GOT3 (cell line): ENCODE measurements at places on chromosomes 3 and 15.
A peak's percentile ranks its signal among the peaks of the same experiment; 100 is the strongest.

DNA sequence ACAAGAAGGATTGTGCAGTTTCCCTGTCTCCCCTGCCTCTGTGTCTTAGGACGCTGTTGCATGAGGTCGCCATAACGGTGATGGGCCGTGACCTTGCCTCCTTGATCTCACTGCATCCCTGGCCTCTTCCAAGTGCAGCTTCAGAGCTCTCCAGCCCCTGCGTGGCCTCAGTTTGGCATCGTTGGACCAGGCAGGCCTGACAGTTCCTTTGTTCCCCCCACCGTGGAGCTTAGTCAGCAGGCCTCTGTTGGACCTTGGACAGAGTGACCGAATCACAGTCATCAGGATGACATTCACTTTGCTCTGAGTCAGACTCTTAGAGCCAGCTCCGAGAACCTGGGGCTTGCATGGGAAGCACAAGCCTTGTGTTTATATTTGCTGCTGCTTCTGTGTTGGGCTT is 139.4 kb downstream of the OPA1 start:
- peak; percentile 17 for DNase-seq

DNA sequence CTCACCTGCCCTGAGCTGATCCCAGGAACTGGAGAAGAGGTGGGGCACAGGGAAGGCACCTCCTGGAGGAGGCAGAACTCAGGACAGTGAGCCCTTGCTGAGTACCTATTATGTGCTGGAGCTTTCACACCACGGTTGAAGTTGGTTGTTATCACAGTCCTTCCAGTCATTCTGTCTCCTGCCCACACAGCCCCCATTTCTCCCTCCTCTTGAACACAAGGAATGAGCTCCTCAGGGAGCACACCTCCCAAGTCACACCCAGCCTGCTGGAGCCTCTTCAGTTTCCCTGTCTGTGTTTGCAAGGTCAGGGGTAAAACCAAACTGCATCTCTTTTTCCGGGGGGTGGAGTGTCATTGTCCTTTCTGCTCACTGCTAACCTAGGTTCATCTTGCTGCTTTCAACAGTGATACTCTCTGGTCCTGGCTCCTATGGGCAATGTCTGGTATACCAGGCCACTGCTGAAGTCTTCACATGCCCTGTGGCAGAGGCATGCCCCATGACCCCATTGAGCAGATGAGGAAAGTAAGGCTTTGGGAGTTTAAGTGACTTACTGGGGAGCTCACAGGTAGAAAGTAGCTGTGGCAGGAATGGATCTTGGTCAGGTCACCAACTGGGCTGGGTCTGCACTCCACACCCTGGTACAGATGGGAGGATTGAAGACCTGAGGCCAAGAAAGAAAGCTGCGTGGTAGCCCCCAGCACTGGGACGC is 30.0 kb downstream of the C3orf18 start:
- DNase-seq, result no peak

- DNase-seq, result no peak
Measured at GRCh38 chr3:11168881-11169805, 14.8 kb downstream of the HRH1 start.

DNA sequence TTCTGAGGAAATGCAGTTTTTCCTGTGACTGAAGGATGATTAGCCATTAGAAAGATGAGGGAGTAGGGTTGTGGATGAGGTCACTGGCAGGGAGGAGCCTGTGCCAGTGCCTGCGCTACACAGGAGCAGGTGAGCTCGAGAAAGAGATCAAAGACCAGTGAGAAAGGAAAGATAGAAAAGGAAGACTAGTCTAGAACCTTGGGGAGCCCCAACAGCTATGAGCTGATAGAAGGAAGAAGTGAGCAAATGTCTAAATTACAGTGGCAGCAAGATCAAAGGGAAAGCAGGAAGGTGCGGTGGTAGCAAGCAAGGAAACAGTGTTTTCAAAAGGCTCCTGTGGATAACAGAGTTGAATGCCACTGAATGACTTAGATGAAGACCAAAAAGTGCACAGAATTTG is 39.6 kb downstream of the LNP1 start:
- DNase-seq, result no peak

- no peak for DNase-seq
Measured at GRCh38 chr3:182364723-182365650, 428.3 kb upstream of the ATP11B start.

DNA sequence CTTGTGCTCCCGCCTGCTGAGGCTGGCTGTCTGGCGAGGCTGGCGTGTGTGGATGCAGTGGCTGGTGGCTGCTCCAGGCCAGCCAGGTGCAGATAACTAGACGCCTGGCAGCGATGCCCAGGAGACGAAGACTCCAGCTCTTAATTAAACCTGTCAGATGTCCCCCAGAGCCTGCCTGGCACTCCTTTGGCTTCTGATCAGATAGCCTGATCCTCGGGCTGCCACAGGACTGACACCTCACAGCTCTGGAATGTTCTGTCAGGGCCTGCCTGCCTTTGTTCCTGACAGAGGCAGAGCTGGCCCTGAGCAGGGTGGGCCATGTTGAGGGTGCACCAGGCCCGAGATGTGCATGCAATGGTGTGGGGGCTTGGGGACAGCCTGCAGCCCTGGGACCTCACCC is 36.5 kb downstream of the PLXNA1 start:
- no peak for DNase-seq

DNA sequence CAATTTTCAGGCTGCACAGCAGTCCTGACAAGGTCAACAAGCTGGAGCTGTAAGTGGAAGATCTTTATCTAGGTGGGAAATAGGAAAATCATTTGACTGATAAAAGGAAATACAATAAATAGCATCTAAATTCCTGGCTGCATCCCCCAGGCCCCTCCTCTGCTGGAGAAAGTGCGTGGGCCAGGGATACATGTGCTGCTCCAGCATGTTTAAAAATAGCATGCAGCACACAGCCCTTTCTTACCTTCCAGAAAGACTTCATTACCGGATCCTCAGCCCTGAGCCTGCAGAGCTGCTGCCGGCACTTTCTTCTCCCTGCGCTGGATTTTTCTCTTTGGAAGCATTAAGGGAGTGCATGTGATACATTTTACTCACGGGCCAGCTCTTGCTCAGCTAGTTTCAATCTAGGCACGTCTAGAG is 77.3 kb downstream of the HMG20A start:
- no peak for DNase-seq

GRCh38 chr3:55519019-55519418 is 31.9 kb upstream of the WNT5A start:
- DNase-seq, result no peak

DNA sequence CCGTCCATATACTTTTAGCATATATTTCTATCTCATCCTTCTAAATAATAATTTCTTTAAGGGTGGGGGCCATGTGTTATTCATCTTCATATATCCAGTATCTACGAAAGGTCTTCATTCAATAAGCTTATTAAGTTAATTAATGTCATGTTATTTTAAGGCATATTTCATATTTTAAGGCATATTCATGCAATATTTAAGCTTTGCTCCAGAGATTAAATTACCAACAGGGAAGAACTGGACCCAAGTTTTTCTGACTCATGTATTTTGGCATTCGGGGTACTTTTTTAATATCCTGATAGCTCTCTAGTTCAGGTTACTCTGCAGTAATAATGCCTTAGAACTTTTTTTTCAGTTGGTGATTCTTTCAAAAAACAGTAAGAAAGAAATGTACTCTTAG is 27.4 kb downstream of the PHC3 start:
- DNase-seq, result no peak

DNA sequence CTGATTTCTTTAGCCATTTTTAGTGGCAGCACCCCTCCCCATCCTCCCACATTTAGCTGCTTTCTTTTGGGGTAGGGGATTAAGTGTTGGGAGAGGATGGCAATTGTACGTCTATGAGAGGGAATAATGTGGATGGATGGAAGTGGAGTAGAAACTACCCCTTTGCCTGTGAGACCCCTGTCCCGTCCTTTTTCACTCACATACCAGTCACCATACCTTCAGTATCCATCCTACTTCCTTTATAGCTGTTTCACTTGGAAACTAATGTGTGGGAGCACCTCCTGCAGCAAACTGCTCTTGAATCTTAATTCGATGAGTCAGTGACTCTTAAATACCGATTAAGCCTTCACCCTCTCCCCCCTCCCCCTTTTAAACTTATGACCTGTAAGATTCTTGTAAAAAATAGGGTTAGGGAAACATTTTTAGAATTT is 730 bp downstream of the SPRED1 start:
- DNase-seq, result no peak

GRCh38 chr3:9308298-9308990 is 54.4 kb upstream of the THUMPD3 start:
- no peak for DNase-seq

DNA sequence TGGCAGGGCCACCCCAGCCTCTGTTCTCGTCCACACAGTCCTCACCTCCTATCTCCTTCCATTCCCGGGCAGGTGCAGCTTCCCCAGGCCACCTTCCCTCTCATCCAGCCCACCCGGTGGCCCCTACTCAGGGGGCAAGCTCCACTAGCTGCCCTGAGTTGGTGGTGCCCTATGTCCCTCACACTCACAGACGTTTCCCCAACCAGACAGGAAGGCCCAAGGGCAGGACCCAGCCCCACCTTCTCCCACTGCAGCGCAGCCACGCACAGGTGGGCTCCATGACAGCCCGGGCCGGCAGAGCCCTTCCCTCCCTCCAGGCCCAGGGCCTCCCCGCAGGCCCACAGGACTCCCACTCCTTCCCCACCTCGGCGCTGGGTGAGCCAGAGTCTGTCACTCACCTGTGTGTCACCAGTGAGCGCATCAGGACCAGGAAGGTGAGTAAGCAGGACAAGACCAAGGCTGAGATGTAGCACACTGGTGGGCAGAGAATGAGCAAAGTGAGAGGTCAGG is 11.1 kb downstream of the ISLR start:
- DNase-seq, result no peak

DNA sequence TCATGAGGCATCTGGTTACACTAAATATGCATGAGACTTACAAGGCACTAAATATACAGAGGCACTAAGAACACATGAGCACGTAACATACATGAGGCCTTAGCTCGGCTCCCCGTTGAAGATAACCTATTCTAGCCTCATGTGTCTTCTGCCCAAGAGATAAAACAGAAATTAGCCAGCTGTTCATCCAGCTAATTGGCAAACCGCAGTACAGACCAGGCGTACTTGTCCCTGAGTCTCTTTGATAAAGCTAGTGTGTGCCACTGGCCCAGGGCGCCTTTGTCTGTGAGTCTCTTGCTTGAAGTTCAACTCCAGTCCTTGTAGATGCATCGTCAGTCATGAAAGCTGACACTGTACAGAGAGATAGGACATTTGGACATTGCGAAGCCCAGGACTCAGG is 121.9 kb upstream of the SPATA12 start:
- DNase-seq, result no peak

DNA sequence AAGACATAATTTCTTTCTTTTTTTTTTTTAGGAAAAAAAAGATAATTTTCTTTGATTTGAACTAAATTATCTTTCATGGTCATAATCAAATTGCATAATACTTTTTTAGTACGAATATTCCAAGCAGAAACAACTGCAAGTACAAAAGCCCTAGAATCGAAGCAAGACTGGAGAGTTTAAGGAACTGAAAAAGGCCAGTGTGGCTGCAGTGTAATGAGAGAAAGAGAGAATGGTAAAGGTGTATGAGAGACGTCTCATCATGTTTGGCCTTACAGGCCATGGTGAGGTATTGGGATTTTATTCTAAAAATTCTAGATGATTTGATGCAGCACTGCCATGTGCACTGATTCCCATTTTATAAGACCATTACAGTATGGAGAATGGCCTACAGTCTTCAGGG is 180.9 kb downstream of the SUCNR1 start:
- no peak for DNase-seq

DNA sequence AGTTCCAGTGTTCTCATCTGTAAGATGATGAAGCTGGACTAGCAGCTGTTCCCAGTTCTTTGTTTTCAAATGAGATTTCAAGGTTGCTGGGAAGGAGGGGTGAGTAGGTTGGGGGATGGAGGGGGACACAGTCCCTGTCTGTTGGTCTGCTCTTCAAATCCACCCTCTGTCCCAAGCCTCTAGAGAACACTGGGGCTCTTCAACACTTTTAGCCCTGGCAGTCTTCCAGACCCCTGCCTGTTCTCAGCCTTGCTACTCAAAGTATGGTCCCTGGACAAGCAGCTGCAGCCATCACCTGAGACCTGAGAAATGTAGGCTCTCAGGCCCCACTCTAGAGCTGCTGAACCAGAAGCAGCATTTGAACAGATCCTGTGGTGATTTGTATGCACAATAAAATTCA is 41.3 kb downstream of the NEK11 start:
- DNase-seq, result no peak

GRCh38 chr3:62870321-62870720 is 4.9 kb downstream of the CADPS start:
- DNase-seq, result no peak

DNA sequence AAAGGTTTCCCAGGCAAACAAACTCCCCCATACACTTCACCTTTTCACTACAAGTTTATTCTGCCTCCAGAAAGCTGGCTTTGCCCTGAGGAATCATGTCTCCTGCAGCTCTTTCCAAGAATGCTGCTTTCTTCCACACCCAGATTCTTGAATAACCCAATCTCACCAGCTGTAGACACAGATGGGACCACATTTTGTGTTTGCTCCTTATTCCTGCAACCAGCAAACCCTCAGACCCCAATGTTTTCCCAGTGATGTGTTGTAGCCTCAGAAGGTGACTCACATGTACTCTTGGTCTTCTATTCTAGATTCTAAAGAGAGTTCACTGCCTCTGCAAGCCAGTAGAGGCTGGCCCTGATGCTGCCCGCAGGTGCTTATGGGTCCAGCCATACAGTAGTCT is 23.6 kb upstream of the TRIM59 start:
- DNase-seq, result no peak

GRCh38 chr15:67917037-67917436 is 77.2 kb upstream of the RNU6-1 start:
- no peak for DNase-seq

- DNase-seq, result no peak
Measured at GRCh38 chr3:100269410-100270214, 8.8 kb downstream of the TBC1D23 start.

- no peak for DNase-seq
Measured at GRCh38 chr15:25839638-25840156, 23.4 kb downstream of the ATP10A start.

GRCh38 chr3:40690749-40691451 is 166.1 kb downstream of the ZNF621 start:
- no peak for DNase-seq

GRCh38 chr3:65785065-65785645 is 253.6 kb downstream of the MAGI1 start:
- DNase-seq, result no peak

DNA sequence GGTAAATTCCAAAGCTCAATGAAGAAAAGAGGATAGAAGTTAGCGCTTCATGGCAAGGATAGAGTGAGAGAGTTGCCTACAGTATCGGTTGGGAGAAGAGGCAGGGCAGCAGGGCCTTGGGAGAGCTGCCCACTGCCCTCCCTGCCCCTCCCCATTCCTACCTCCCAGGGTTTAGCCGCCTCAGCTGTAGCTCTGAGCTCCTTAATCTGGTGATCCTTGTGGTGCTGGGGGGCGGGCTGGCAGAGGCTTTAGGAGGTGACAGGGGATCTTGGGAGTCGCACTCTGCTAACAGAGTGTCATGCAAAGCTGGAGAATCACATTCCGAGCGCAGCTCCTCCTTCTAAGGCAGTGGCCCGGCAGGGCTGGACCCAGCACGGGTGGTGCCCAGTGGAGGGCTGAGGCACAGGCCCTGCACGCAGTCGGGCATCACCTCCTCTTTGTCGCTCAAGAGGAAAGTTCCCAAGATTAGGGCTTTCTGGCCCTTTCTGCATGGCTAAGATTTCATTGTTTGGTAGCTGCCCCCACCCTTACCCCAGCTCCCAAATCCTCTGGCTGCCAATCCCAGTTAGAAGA is 57.1 kb upstream of the POLG start:
- DNase-seq, result no peak
